Psoas muscle (tissue), 8 donors: ENCODE measurements at places on chromosomes 3 and 15. TPM values are rescaled to one million over a fixed set of nuclear protein-coding genes. Genes with fewer than 3 reads are reported as not detected.

DNA sequence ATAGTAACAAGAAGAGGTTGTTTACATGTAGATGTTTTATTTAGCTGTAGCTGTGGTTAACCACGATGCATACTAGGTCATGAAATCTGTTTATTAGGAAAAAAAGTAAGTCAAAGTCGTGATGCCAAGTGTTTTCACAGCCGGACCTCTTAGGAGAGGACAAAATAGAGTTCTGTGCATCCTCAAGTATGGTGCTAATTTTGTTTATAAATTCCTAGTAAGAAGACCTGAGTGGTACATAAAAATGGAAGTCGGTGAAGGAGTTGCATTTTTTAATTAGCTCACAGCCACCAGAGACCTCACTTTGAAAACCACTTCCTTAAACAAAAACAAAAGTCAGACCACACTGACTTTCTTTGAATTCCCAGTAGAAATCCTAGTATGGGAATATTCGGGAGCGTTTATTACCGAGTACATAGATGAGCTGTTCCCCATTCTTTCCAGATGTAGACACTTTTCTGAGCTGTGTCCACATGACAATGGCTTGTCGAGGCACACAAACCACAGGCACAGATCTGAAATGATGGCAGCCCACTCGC lies 143.6 kb upstream of the UBE2E1 start:
- H3K27ac ChIP-seq = no peak overlapping the region
- no peaks in the 10 kb centered on the region for H3K4me1 ChIP-seq
- no peak for DNase-seq

- no peaks in the 10 kb centered on the region for H3K27me3 ChIP-seq
- no peaks in the 10 kb centered on the region for H3K36me3 ChIP-seq
- no peak overlapping the region for H3K4me3 ChIP-seq
Measured at GRCh38 chr3:43259626-43260025, 26.7 kb upstream of the SNRK start.

NDUFB5 gene
- total RNA-seq = 161 TPM

GRCh38 chr15:41424809-41425208 lies 7.9 kb downstream of the RTF1 start:
- no peak for DNase-seq
- H3K36me3 ChIP-seq = no peaks in the 10 kb centered on the region
- H3K4me1 ChIP-seq = peaks cover 5% of the 10 kb centered on the region

NEK10 gene
- 5.3 TPM for total RNA-seq

DNA sequence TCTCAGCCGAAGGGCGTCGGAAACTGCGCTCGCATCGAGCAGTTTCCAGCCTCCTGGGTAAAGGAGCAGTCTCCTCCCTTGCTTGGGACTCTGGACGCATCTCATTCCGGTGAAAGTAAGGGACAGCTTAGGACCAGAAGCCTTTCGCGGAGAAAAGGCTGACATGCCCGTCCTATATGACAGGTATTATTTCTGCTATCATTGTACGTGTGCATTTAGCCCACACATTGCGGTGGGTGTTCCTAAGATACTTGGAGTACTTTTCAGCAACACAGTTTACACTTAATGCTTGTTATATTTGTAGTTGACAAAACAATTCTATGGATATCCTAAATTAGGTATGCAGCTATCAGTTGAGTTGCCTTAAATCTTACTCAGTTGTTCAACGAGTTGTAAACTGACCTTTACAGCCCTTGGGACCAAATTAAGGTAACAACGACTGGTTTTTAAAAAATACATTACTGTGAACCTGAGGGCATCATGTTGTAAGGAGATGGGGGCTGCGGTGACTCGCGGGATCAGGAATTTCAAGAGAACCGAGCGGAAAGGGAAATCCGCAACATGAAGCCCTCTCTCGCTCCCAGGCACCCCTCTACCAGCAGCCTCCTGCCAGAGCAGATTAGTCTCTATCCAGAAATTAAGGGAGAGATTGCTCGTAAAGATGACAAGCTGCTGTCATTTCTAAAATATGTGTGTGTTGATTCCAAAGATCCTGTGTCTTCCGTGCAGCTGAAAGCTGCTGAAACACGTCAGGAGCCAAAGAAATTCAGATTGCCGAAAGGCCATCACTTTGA lies 632 bp upstream of the COPS2 start:
- H3K36me3 ChIP-seq = no peaks in the 10 kb centered on the region
- DNase-seq = no peak
- H3K4me1 ChIP-seq = peaks cover 28% of the 10 kb centered on the region
- H3K4me3 ChIP-seq = peak overlapping the region; percentile 91
- peak overlapping the region; percentile 91 for H3K27ac ChIP-seq

ITIH4 gene
- total RNA-seq = 90.8 TPM

PRRT3 gene
- total RNA-seq = 1.4 TPM

DNA sequence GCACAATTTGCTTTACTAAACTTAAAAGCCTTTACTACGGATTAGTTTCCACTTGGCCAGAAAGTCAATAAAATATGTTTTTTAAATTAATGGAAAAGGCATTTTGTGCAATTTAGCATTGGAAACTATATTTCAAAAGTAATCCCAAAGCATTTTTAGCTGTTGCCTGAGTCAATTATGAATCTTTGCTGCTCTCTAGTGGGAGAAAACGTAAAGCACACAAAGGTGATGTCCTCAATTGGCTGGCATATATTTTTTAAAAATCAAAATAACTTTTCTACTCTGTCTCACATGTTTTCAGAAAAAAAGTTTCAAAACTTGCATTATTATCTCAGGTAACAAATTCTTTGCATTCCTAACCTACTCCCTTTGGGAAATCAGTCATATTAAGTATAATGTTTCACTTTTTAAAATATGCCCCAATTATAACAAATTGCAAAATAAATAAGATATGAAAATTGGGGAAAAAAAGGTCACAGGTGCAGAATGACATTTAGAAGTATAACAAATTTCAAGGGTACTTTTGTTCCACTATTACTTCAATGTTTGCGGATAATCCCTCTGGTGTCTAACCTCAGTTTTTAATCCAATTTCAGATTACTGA lies 47.2 kb upstream of the TEX55 start:
- DNase-seq = no peak
- no peak overlapping the region for H3K27ac ChIP-seq
- no peaks in the 10 kb centered on the region for H3K4me1 ChIP-seq

FANCD2OS gene
- total RNA-seq = not detected

DNA sequence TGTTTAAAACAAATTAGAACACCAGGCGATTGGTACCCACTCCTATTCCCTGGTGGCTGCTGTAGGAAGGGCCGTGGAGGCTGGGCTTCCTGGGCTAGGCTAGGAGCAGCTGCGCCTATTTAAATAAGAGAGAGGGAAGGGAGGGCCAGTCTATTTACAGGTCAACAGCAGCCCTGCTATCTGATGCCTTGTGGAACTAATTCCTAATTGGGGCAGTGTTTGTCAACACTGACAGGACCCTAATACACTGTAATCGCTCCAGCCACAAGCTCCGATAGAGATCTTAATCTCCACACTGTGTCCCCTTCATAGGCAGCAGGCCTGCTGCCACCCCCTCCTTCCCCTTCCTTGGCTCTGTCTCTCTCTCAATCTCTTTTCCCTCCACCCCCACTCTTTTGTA lies 116.9 kb upstream of the SOX14 start:
- no peaks in the 10 kb centered on the region for H3K36me3 ChIP-seq
- H3K4me3 ChIP-seq = no peak overlapping the region
- no peaks in the 10 kb centered on the region for H3K4me1 ChIP-seq
- no peak for DNase-seq
- H3K27me3 ChIP-seq = peaks cover 2% of the 10 kb centered on the region

CCDC54 gene
- total RNA-seq = not detected
